Activated naive CD8-positive, alpha-beta T cell treated with anti-CD3 and anti-CD28 coated beads for 36 hours (primary cell): ENCODE measurements at places on chromosomes 6 and 20. TPM values are rescaled to one million over a fixed set of nuclear protein-coding genes. Genes with fewer than 3 reads are reported as not detected.

KCNG1 gene
- total RNA-seq, result 1.2 TPM

DNA sequence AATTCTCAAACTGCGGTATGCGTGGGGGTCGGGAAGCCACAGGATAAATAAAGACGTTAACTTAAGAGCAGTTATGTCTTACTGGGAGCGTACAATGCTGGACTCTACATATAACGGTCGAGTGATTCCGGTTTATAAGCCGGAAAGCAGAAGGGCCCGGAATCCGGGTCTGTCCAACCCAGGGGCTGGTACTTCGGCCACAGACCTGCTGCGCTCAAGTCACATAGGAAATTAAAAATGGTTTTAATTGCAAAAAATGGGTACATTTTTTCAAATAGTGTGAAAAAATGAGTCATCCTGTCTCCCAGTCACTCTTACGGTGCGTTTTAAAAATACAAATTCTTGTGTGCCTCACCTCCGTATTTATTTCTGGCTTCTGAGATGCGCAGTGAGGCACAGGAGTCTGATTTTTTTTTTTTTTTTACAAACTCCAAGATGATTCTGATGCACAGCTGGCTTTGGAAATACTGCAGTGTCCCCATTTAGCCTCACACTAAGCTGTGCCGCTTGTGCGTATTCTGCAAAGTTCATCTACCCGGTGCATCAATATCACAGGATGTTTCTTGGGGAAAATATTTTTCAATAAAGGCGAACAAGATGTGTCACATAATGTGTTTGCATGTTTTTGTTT lies 1.0 kb downstream of the PCIF1 start:
- no peaks in the 10 kb centered on the region for H3K27me3 ChIP-seq
- peak overlapping the region; percentile 89 for H3K4me3 ChIP-seq
- H3K36me3 ChIP-seq, result peaks cover 15% of the 10 kb centered on the region
- peak overlapping the region; percentile 91 for H3K27ac ChIP-seq
- H3K4me1 ChIP-seq, result peaks cover 23% of the 10 kb centered on the region
- DNase-seq, result no peak

- no peak overlapping the region for H3K27ac ChIP-seq
- no peaks in the 10 kb centered on the region for H3K4me1 ChIP-seq
- no peak overlapping the region for H3K4me3 ChIP-seq
These were observed 32.1 kb upstream of the COL21A1 start for GRCh38 chr6:56279331-56280080.

GRCh38 chr6:157699777-157700636 lies 123.0 kb upstream of the SNX9 start:
- H3K4me3 ChIP-seq, result no peak overlapping the region
- no peaks in the 10 kb centered on the region for H3K4me1 ChIP-seq
- DNase-seq, result no peak
- no peaks in the 10 kb centered on the region for H3K27me3 ChIP-seq

TCF15 gene
- total RNA-seq, result 0.23 TPM

CST5 gene
- not detected for total RNA-seq

GRCh38 chr6:34924831-34925625 lies 36.0 kb downstream of the ANKS1A start:
- no peaks in the 10 kb centered on the region for H3K27me3 ChIP-seq
- H3K4me1 ChIP-seq, result peaks cover 3% of the 10 kb centered on the region
- no peak overlapping the region for H3K27ac ChIP-seq
- no peak overlapping the region for H3K4me3 ChIP-seq

GRCh38 chr20:62142252-62143080 lies 728 bp downstream of the PSMA7 start:
- H3K4me3 ChIP-seq, result peak overlapping the region; percentile 92
- H3K27ac ChIP-seq, result peak overlapping the region; percentile 93
- H3K4me1 ChIP-seq, result peaks cover 48% of the 10 kb centered on the region
- H3K36me3 ChIP-seq, result peaks cover 37% of the 10 kb centered on the region

DNA sequence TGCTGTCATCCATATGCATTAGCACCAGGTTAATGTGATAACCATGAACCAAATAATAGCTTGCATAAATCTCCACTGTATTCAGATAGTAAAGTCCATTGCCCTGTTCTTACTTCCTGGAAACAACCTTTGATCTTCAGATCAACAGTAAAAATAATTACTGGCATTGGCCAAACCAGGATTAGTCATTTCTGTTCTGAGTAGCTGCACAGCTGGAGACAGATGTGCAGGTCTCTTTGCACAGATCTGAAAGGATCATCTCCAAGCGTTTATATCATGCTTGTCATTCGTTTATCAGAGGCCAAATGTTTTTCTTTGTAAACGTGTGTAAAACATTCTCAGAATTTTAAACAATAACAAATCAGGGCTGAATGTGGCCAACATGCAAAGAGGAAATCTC lies 134.4 kb upstream of the HMGCLL1 start:
- no peak overlapping the region for H3K4me3 ChIP-seq
- no peaks in the 10 kb centered on the region for H3K4me1 ChIP-seq
- H3K27ac ChIP-seq, result no peak overlapping the region
- H3K27me3 ChIP-seq, result no peaks in the 10 kb centered on the region
- no peaks in the 10 kb centered on the region for H3K36me3 ChIP-seq

DNA sequence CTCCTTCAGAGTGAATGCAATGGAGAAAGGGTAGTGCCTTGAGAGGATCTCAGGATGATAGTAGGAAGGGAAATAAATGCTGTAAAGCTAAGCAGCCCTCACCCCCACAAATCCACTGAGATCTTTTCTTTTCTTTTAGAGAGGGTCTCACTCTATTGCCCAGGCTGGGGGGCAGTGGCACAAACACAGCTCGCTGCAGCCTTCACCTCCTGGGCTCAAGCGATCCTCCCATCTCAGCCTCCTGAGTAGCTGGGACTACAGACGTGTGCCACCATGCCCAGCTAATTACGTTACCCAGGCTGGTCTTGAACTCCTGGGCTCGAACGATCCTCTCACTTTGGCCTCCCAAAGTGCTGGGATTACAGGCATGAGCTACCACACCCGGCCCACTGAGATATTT lies 16.0 kb upstream of the AVP start:
- DNase-seq, result no peak
- no peaks in the 10 kb centered on the region for H3K27me3 ChIP-seq
- no peak overlapping the region for H3K4me3 ChIP-seq
- H3K27ac ChIP-seq, result no peak overlapping the region
